Hypothalamus (tissue), 51 donors: ENCODE measurements at places on chromosomes 16 and 17.

GRCh38 chr16:24999856-25000461 lies 15.2 kb downstream of the ARHGAP17 start:
- DNase-seq, result no peak

DNA sequence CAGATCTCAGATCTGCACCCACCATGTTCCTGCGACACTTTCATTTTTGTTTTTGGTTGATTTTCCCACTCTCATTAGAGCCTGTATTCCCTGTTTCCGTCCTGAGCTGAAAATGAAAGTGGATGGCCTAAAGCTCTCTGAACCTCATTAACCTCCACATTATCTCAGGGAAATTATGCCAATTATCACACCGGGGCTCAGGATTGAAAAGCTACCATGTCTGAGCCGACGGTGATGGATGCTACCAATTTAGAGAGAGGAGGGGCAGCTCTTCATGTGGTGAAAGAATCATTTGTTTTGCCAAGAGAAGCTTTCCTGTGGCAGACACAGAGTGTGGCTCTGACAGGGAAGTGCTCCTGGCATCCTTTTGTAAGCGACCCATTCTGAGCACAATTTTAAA lies 410.4 kb upstream of the CDH11 start:
- no peak for DNase-seq

- no peak for DNase-seq
These were observed 14.2 kb upstream of the ADCY7 start for GRCh38 chr16:50252082-50252611.

DNA sequence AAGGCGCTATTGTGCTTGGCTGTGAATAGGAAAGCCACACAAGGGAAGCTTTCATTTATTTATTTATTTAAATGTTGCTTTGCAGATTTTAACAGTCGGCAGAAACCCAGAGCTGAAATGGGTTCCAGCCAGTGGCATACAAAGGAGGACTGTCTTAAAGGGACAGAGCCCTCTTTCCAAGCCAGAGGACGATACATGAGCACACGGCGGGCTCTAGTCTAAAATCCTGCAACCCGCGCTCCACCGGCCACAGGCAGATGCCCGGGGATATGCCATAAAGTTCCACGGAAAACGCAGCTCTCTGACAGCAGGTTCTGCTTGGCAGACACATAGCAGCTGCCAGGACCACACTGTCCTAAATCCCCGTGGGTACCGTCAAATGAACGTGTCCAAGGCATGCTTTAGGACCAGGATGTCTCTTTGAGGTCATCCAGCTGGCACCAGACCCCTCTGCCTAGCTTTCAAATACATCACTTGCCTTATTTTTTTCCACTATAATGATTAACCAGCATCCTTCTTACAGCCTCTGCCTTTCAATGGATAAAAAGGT lies 64.6 kb downstream of the CYTH1 start:
- DNase-seq, result peak; percentile 88

GRCh38 chr16:19168371-19169081 lies 486 bp downstream of the SYT17 start:
- DNase-seq, result peak; percentile 71

DNA sequence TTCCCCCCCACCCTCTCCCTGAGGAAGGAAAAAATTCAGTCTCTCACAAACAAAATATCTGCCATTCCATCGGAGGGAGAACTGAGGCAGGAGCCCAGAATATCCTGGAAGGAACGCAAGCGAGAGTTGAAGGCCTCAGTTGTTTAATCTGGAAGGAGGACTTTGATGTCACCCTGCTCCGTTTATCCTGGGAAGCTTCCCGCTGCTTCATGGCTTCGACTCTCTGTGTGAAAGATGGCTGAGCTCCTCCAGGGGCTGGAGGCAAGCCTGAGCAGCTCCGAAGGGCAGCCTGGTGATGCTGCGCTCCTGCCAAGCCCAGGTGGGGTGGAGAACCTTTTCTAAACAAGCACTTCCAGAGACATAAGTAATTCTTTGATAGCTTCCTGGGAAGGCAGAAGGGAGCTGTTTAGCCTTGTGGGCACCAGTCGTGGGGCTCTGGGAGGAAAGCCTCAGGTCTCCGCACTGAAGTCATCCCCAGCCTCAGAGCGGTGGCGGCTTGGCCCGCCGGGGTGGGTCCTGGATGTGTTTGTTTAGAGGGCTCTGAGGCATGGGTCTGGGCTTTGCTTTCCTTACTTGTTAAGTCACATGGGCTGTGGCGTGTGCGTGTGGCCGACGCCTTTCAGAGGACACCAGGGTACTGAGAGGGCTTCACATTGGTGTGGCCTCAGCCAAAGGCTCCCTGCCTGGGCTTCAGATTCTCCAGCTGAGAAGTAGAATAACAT lies 7.9 kb downstream of the NKD1 start:
- DNase-seq, result no peak

GRCh38 chr17:47301831-47302230 lies 21.9 kb upstream of the EFCAB13 start:
- no peak for DNase-seq

GRCh38 chr17:37300683-37301082 lies 75.1 kb upstream of the C17orf78 start:
- no peak for DNase-seq

- DNase-seq, result no peak
These were observed 424.1 kb downstream of the CA10 start for GRCh38 chr17:51734462-51734861.

DNA sequence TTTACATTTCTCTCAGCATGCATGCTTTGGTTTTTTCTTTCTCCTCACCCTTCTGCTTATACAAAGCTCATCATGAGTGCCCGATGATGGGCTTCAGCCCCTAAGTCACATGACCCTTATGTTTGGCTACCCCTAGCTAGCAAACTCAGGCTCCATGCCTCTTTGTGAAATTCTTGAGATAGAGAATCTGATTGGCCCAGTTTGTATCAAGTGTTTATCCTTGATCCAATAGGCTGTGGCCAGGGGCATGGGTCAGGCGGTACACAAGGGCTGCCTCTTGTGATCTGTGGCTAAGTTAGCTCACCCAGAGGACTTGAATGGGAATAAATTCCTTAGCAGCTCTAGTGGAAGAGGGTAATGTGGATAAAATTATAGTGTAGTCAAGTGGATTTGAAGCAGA lies 11.5 kb upstream of the TOX3 start:
- DNase-seq, result no peak
